ENCODE measurements at places on chromosomes 16 and 17.

- DNase-seq: no peak
These were observed 11.0 kb downstream of the HEXIM2 start for GRCh38 chr17:45172541-45173286.

- no peak for DNase-seq
These were observed 164.6 kb downstream of the SALL1 start for GRCh38 chr16:50986453-50986852.

DNA sequence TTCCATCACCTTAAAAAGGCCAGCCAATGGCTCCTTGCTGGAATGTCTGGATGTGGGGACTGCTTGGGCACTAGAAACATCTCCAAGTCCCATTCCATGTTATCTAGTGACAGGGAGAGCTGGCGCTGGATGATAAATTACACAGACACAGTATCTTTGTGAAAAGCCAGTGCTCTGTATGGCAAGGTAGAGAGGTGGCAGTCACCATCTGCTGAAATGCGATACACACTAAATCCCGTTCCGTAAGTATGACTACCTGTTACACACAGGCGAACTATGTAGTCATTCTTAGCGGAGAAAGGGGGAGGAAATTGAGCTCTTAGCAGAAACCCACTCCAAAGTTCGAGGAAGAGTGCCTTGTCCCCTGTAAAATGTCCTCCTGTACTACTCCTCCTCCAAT lies 81.0 kb upstream of the MYOCD start:
- no peak for DNase-seq

DNA sequence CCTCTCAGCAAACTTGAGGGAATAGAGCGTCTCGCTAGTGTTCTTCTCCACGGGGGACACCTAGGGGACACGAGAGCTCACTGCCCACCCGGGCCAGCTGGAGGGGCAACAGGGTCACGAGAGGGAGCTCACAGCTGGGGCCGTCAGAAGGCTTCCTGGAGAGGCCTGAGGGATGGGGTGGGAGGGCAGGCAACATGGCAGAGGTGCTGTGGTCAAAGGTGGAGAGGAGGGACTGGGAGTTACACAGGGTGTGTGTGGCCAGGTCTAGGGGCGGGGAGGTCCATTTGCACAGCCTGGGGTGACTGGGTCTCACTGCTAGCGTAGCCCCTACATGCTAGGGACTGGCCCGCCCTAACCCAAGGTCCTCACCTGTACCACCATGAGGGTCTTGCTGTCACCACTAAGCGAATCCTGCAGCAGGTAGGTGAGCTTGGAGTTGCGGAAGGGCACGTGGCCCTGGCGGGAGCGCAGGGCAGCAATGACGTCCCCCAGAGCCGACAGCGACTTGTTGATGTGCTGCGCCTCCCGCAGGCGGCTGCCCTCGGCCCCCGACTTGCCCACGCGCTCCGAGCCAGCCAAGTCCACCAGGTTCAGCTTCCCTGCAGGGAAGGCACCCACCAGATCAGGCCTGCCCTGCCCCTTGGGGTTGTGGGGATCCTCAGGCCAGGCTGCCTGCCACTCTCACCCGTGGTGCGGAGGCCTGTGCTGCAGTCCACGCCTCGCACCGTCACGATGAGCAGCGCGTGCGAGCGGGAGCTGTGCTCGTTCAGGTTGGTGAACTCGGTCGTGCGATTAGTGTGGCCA lies 25.0 kb downstream of the KATNB1 start:
- DNase-seq: no peak

DNA sequence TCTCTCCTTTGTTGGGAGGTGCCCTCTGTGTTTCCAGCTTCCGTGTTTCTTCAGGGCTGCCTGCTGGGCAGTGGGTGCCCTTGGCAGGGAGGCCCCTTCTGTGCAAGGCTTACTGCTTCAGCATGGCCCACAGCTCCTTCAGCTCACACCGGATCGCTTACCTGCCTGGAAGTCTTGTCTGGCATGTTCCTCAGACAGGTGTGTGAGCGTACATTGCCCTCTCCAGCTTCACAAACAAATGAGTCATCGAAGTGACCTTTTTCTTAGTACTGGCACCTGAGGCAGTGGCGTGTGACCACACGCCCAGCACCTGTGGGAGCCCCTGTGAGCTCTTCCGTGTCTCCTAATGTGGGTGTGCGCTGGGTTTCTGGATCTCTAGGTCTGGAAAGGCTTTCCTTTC lies 3.5 kb downstream of the RAB40C start:
- no peak for DNase-seq

GRCh38 chr16:71709229-71709781 lies 15.2 kb downstream of the PHLPP2 start:
- no peak for DNase-seq

DNA sequence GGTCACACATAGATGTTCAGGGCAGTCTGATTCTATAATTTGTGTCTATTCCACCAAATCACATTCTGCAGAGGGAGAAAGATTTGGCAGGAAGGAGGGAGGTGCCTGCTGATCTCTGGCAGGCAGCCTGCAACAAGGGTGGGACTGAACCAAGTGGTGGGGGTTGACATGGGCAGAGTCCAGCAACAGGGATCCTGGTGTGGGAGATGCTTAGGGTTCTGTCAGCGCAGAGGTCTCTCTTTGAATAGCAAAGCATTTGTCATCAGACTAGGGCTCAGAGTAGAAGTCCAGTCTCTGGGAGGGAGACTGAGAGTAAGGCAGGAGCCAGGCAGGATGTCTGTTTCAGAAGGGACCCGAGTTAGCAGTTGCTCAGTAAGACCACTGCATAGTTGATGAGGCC lies 94.6 kb downstream of the UTP18 start:
- DNase-seq: no peak

- DNase-seq: no peak
These were observed 136.4 kb upstream of the TMEM97 start for GRCh38 chr17:28182559-28182958.
